ENCODE measurements at places on chromosomes 13 and 19.

DNA sequence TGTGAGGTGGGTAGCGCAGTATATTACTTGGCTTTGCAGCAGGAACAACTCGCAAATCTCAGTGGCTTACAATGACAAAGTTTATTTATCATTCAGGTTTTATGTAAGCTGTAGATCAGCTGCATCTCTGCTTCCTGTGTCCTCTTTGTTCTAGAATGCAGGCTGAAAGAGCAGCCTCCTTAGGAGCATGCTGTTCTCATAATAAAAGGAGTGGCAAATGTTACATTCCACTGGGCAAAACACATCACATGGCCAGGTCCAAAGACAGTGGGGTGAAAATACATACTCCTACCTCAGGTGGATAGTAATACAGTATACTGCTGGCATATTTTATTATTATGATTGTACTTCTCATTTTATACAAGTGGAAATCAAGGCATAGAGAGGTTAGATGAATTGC lies 1.2 kb upstream of the CSNK1A1L start:
- no peak for DNase-seq

- no peak for DNase-seq
Measured at GRCh38 chr19:16325161-16325527, 518 bp downstream of the KLF2 start.

- peak; percentile 74 for DNase-seq
Measured at GRCh38 chr13:31200637-31200971, 829 bp downstream of the B3GLCT start.

DNA sequence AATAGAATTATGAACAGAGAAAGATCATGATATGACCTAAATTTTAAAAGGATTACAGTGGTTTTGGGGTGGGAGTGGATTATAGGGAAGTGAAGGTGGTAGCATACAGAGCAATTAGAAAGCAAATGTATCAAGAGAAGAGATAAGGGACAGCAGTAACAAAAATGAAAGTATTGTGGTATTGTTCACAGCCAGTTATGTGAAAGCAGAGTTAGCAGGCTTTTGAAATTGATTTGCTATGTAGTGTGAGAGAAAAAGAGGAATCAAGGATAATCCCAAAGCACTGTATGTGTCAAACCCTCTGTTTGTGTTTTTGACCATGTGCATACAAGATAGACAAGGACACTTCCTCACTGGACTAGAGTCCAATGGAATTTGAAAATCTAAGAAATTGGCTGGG lies 1721.4 kb downstream of the PCDH9 start:
- no peak for DNase-seq

- DNase-seq, result peak; percentile 30
Measured at GRCh38 chr19:16586991-16587832, 15.0 kb upstream of the SLC35E1 start.

DNA sequence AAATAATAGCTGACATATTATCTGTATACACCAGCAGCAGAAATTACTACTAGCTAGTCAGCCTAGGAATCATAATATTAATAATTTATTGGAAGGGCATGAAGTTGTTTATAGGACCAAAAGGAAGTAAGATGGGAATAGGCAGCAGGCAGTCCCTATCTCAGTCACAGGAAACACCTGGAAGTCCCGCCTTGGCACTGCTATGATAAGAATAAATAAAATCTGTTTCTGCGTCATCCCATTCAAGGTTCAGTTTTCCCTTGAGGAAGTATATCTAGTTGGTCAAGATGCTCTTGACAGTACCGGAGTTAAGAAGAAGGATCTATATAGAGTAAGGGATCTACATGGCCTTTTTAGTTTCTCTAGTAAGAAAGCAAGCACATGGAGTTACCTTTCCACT lies 830.8 kb downstream of the DIAPH3 start:
- DNase-seq, result no peak

GRCh38 chr19:54138489-54139256 lies 1.1 kb downstream of the CNOT3 start:
- no peak for DNase-seq

DNA sequence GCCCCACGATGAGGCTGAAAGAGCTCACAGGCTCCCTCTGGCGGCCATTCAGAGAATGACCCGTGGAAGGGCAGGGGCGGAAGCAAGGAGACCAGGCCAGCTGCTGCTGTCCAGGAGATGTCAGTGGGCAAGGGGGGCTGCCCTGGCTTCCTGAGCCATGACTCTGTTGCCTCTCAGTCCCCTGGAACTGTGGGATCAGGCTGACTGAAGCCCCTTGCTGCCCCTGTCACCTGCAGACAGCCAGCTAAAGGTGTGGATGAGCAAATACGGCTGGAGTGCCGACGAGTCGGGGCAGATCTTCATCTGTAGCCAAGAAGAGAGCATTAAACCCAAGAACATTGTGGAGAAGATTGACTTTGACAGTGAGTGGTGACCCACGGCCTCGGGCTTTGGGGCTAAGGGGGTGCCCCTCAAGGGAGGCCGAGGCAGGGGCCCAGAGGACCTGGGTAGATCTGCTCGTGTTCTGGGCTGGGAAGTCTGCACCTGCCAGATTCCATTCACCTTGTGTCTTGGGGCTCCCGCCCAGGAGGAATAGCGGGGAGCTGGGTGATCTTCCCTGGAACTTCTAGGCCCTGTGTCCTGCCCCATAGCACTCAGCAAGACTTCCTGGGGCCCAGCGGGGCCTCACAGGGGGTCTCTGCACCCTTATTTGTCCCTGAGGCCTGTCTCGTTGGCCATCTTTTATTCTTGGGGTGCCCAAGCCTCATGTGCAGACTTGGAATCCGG lies 12.5 kb upstream of the ACTN4 start:
- DNase-seq, result peak; percentile 57

GRCh38 chr19:30555075-30555790 lies 183.0 kb downstream of the ZNF536 start:
- no peak for DNase-seq

DNA sequence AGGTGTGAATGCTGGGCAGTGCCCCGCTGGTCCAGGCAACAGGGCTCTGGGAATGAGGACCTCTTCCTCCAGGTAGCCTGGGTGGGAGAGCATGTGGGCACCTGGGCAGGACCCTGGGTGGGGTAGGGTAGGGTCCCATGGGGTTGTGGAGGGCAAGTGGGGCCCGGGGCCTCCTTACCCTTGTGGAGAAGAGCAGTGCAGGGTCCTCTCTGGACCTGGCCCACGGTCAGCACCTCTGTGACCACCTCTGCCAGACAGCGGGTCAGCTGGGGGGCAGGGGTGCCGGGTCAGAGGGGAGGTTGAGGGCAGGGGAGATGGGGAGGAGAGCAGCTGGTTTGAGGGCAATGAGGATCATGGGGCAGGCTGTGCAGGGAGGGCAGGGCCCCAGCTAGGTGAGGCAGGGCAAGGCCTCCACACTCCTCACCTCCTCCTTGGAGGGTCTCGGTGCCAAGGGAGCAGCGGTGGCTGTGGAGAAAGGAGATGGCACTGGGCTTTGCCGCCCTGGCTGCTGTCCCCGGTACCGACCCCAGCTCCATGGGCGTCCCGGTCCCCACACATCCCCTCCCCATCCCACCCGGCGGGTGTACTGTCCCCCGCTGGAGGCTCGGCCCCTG lies 491 bp downstream of the CCER2 start:
- DNase-seq, result no peak

GRCh38 chr19:3375221-3376090 lies 9.1 kb downstream of the NFIC start:
- DNase-seq, result no peak

DNA sequence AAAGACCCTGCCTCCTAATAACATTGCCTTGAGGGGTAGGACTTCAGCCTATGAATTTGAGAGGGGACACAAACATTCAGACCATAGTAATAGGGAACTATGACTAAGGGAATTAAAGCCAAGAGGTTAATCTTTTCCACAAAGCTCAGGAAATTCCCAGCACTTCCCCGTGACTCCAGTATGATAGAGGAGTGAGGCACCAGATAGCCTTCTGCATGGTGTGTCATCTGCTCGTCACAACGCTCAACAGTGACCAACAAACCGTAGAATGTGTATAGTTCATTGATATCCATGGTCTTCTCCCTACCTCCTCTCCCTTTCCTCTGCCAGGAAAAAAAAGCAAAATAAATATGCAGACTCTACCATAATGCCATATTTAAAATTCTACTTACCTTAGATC lies 64.4 kb downstream of the B3GLCT start:
- no peak for DNase-seq

GRCh38 chr13:36146511-36147269 lies 15.5 kb upstream of the DCLK1 start:
- DNase-seq, result no peak

DNA sequence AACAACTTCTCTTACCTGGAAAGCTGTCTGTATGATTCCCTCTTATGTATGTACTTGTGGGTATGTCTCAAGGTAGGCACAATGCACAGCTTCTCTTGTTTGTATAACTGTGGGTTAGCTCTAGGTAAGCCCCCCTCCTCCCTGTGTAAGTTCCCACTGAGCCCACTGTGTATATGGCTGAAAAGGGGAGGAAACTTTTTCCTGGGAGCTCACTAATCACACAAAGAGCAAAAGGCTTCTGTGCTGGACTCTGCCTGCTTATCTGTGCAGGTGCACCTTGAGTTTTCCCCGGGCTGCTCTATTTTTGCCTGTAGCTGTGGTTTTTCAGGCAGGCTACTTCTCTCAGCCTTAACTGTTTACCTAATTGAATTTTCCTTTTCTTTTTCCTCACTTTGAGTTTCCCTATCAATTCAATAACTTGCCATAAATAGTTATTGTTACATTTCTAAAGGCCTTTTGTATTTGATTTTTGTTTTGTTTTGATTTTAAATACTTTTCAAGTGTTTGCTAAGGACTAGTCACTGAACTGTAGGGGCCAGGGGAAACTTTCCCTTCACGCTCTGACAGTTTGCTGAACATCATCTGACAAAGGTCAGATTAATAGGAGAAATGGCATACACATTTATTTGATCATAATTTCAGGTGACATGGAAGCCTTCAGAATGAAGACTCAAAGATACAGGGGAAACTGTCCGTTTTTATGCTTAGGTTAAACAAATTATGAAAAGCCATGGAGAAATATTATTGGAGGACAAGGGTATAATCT lies 423.5 kb upstream of the ATXN8OS start:
- DNase-seq, result no peak

DNA sequence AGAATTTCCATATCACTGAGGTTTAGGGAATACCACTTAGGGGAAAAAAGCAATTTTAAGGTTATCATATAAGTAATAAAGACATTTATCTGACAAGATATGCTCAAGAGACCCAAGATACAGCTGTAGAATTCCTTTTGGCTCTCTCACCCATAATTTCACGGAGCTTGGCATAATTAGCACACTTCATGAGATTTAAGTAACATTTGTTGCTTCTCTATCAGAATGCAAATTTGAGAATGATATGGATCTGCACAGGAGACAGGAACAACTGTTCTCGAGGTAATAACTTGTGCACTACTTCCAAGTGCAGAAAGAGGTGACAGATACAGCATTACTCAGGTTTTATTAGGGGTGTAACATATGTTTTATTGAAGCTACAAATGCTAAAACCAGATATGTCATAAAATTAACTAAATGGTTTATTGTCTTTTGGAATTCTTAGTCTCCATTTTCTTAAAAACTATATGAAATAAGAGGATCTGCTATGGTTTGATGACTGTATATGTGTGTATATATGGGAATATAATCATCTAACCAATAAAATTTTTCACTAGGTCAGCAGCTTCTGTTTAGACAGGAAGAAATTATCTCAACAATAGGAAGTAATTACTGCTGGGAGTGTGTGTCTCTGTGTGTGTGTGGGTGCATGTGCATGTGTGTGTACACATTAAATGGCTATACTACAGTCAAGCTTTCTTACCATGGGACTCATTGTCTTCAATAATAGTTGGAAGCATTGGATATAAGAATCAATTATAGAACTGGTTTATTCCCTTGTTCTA lies 401.3 kb downstream of the PCDH17 start:
- no peak for DNase-seq

GRCh38 chr13:43389573-43389972 lies 366.2 kb downstream of the DNAJC15 start:
- DNase-seq, result no peak

GRCh38 chr13:104008075-104008474 lies 941.9 kb upstream of the SLC10A2 start:
- DNase-seq, result no peak

DNA sequence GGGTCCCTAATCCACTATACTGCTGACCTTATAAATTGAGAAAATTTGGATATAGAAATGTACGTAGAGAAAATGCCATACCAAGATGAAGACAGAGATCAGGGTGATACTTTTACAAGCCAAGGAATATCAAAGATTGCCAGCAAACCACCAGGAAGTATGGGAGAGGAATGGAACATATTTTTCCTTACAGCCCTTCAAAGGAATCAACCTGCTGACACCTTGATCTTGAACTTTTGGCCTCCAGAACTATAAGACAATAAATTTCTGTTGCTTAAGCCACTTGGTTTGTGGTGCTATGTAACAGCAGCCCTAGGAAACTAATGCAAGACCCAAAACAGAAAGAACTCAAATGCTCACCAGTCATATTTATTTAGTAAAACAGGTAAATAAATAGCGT lies 10.3 kb upstream of the NDFIP2 start:
- no peak for DNase-seq

- DNase-seq, result no peak
Measured at GRCh38 chr13:76414320-76414719, 471.9 kb downstream of the KCTD12 start.

- no peak for DNase-seq
Measured at GRCh38 chr19:16773259-16773658, 53.6 kb downstream of the NWD1 start.

DNA sequence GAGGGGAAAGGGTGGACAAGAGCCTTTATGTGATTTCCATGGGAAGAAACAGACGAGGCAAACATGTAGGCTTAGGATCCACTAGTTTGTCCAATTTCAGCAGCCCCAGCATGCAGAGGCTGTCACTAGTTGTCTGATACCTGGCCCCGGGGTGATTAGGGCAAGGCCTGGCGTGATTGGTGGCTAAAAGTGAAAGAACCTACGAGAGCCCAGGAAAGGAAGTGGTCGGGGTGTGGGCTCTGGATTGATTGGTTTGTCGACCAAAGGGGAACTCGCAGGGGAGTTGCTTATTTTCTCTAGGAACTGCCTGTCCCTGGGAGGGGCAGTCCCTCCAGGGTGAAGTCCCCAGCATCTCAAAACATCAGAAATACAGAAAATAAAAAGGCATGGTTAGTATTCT lies 64.2 kb upstream of the UQCRFS1 start:
- DNase-seq, result no peak

GRCh38 chr13:110829486-110829885 lies 85.4 kb downstream of the ANKRD10 start:
- DNase-seq, result no peak

DNA sequence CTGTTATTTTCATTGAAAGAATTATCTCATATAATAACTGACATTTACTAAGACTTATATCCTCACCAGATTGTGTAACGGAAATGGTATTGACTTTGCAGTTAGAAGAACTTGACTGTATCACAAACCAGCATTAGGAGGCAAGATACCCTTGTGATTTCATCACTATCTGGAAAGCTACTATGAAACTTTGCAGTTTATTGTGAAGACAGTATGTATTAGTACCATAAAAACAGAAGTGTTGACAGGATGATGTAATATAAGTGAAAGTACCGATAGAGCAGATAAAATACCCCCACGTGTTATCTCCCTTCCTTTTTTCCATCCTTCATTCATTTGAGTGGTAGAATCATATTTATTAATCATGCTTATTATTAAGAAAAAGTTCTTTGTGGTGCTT lies 365.7 kb upstream of the KLHL1 start:
- no peak for DNase-seq

GRCh38 chr19:18112989-18113478 lies 15.5 kb downstream of the MAST3 start:
- DNase-seq, result peak; percentile 84

- peak; percentile 47 for DNase-seq
Measured at GRCh38 chr19:37594982-37595382, 306 bp downstream of the ZNF540 start.

- DNase-seq, result no peak
Measured at GRCh38 chr19:54518844-54519243, 16.2 kb downstream of the LAIR2 start.
